ENCODE measurements at places on chromosomes 13 and 19.

- DNase-seq = peak; percentile 2
These were observed 444.9 kb downstream of the PCDH20 start for GRCh38 chr13:60970736-60971135.

DNA sequence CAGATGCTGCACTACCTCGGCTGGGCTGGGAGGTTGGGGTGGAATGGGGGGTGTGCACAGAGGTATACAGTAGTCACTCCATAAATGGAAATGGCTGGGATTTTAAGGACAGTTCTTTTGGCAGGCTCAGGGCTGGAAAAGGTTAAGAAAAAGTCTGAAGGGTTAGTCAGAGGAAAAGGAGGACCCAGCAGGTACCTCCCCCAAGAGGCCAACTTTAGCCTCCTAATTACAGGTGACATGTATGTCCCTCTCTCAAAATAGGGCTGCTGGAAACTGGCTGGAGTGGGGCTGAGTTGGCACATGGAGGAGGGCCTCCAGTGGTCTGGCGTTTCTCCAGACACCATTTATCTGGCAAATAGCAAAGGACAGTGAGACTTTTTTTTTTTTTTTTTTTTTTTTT is 994 bp downstream of the CCDC194 start:
- DNase-seq = no peak

DNA sequence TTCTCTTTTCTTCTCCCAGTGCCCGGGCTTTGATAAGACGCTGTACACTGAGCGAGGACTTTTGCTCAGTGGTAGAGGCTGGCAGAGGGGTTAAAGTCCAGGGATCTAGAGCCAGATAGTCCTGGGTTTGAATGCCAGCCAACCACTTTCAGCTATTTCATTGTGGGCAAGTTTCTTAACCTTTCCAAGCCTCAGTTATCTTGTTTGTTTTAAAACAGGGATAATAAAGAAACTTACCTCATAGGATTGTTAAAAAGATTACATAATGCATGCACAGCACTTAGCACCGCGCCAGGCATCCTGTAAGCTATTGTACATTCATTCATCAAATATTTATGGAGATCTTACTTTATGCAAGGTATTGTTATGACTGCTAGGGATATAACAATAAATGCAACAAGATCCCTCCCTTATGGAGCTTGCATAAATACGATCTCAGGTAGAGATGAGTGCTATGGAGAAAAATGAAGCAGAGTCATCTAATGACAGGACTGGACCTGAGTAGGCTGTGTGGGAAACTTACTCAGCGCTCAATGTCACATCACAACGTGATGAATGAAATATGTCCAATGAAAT is 70.8 kb downstream of the LNX2 start:
- no peak for DNase-seq

DNA sequence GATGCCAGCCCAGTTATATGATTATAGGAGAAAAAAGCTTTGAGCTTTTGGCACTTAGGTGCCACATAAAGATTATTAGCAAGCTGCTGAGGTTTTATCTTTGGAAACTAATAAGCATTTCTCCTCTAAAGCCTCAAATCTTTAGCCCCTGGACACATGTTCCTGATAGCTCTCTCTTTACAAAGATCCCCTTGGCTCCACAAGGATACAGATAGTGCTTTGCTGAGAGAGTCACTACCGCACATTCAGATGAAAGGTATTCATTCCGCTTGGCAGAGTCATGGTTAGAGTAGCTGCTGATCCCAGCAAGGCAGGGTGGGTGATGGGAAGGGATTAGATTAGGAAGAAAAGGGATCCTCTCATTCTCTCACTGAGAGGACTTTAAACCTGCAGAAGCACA is 28.2 kb upstream of the PSG7 start:
- DNase-seq = no peak

DNA sequence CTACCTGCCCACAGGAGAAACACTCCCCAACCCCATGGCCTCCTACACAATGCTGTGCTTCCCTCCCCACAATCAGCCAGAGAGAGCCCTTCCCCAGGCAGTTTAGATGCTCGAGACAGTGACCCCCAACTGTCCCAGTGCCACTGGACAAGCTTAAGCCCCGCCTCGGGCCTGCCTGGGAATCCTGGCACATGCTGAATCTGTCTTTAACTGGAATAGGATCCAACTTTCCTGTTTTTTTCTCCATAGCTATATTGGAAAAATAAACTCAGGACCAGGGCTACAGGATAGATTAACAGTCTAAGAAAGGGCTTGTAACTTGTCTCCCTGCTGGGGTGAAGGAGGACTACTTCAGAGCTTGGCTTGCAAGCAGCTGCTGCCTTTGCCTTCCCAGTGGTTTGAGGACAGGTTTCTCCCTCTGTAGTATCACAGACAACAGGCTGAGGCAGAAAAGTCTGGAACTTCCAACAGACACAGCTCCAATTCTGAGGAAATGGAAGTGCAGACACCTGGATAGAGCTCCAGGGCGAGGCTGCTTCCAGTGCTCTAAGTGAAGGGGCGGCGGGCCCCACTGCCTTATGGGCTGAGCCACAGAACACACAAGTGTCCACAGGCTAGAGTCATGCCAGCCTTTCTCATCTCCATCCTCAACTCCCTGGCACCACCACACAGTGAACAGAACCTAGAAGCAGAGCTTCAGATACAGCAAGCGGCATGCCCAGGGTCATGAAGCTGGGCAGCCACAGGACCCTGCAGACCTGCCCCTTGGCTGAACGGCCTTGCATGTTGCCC is 228.3 kb downstream of the TUBA3C start:
- DNase-seq = no peak

DNA sequence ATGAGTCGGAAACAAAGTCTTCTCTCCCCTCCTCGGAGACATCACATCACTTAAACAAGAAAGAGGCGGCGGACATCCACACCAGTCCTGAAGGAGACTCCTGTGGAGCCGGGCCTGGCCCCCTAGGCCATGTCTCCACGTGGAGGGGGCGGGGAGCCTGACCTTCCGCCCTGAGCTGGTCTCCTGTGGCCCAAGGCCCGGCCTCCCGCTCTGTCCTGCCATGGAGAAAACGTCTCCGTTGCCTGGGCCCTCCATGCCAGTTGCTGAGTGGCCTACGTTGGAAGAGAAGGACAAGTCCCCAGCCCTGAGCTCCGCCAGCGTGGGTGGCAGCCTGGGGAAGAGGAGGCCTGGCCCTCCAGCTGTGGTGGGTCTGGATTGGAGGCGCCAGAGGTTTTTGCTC is 5.5 kb upstream of the CACTIN start:
- no peak for DNase-seq

DNA sequence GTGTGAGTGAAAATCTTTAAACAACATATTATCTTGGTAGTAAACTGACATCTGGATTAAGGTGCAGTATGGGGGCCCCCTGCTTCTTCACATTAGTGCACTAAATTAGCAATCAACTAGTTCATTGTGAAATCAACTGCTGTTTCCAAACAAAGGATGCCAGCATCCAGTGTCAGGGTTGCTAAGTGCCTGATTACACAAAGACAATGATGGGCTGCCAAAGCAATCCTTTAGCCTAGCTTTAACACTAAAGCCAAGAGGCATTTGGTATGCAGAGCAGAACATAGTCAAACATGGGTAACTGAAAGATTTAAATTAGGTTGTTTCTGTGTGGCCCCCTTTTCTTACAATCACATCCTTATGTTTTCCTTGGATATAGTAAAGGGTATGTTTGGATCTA is 543.1 kb upstream of the SLITRK5 start:
- no peak for DNase-seq

DNA sequence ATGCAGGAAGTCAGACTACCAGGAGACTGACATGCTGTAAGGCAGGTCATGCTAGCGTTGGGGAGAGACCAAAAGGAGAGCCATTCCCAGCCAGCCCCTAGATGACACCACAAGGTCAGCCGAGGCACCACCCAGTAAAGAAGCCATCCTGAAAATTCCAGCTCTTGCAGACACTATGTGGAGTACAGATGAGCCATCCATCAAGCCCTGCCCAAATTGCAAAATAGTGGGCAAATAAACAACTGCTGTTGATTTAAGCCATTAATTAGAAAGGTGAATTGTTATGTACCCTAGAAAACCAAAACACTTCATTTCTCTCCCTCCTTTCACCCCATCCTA is 82.1 kb downstream of the TBC1D4 start:
- DNase-seq = no peak

- peak; percentile 63 for DNase-seq
These were observed 854 bp downstream of the RNASEH2B start for GRCh38 chr13:50910485-50910805.

- DNase-seq = no peak
These were observed 14.5 kb downstream of the CNFN start for GRCh38 chr19:42375415-42376176.
